ENCODE measurements at places on chromosomes 4 and X.

DNA sequence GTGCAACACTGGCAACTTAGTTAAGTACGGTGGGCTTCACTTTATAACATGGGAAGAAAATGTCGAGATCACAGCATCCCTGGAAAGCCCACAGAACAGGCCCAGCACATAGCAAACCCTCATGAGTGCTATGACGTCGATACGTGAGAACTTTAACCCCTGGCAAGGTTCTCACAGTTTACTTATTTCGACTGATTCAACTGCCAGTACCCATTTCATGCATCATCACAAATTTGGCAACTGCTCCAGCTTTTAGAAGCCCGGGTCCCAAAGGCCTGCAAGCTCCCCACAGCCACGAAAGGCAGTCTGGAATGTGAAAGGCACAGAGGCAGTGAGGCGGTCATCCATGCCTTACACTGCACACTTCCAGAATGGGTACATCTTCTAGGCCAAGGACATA is 41.2 kb downstream of the RELL1 start:
- no peak for DNase-seq

DNA sequence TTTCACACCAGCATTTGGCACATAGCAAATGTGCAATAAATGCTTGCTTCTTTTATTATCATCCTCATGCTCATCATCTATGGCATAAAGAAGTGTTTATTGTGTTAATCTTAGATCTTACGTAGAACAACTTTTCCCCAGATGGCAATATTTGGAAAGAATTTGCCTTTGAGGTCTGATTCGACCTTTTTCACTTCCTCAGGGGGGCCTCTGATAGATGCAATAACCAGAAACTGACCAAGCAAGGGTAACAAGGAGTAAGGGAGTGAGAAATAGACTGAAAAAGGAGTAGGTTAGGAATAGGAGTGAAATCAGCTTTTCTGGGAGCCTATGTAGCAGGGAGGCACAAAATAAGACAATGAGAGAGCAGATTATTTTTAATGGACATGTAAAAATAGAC is 70.2 kb downstream of the RRAGB start:
- no peak for DNase-seq

DNA sequence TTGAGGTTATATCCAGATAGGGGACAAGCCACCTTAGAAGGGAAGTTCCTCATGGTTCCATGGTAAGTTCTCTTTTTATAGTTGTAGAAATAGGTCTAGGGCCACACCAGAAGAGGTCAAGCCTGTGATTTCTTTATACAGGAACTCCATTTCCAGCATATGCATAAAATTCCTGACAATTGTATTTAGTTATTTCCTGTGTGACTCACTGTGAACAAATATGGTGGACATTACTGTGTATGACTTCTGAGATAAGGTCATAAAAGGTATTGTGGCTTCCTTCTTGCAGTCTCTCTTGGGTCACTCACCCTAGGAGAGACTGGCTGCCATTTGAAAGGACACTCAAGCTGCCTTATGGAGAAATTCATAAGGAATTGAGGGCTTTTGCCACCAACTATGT is 2.2 kb upstream of the C4orf36 start:
- no peak for DNase-seq

- DNase-seq, result no peak
Measured at GRCh38 chr4:94567811-94568210, 116.1 kb downstream of the PDLIM5 start.

DNA sequence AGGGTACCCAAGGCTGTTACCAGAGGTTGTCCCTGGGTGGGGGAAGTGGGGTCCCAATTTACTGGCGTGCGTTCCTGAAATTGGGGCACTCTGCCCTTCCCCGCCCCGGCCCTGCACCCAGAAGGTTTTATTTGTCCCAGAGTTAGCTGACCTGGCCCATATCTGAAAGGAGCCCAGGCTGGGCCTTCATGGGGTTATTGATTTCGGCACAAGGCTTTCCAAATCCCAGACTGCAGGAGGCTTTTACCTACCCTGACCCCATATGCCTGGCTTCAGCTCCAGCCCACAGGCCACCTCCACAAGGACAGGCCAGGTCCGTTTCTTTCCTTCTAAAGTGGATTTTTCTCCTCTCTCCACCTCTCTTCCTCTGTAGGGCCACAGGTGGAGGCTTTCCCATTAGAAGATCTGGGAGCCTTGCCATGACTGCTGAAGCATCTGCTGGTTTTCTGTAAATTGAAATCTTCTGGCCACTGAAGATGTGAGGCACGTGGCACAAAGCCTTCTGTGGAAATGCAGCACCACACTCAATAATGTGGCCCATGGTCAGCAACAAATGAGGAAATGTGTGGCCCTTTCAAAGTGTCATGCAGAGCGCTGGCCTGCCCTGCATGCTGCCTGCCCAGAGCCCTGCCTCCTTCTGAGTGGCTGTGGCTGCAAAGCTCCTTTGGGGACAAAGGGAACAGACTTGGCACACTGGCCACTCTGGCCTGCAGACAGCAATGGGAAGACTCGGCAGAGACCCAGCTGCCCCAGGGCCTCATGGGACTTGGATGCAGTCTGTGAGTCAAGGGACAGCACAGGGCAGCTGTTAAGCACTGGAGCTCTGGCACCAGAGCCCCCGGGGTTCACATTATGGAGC is 43.1 kb upstream of the MTM1 start:
- DNase-seq, result no peak

GRCh38 chr4:124025000-124025399 is 628.4 kb downstream of the SPRY1 start:
- no peak for DNase-seq

- DNase-seq, result no peak
Measured at GRCh38 chrX:13044441-13044840, at the start of gene FAM9C. TSS of gene FAM9C (minus strand) at chrX:13044620. CDS start at chrX:13043789, 831 bp downstream.

- DNase-seq, result no peak
Measured at GRCh38 chrX:100931218-100931924, 2.7 kb upstream of the XKRX start.

GRCh38 chr4:146059151-146059550 is 116.4 kb upstream of the LSM6 start:
- no peak for DNase-seq

DNA sequence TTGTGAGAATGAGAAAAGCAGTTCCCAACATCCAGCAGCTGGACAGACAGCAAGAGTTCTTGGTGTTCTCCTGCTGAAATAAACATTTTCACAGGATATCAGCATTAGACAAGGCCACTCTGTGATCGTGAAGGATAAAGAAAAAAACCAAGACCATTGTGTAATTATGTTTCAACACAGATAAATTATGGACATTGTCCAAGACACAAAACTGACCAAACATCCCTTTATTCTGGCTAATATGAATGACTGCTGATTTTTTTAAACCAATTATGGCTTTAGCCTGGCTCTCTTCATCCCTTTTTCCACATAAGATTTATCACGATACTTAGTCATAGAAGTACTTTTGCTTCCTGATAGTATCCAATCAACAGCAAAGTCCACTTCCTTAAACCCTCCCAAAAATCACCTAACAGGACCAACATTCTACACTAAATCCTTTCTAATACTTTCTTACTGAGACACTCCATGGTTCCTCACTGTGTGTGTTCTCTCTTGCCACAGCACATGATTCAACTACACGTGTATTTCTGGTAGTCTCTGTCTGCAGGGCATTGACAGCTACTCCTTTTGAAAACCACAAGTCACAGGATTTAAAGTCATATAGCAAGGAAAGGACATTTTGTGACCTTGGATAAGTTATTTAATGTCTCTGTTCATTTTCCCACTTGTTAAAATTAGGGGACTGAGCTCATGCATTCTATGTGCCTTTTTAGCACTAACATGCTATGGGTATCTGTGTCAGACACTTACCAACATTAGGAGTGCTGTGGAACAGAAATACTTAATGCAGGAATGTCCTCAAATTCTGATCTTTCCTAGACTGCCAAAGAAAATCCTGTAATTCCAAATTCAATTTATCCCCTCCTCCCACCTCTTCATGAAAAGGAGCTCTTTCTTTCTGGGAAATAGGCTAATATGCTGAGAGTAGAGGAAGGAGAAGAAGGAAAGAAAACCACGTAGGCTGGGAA is 137.2 kb upstream of the PGRMC2 start:
- no peak for DNase-seq

- no peak for DNase-seq
Measured at GRCh38 chr4:26074712-26075430, 160.9 kb downstream of the SMIM20 start.

- no peak for DNase-seq
Measured at GRCh38 chr4:70571772-70572171, 20.3 kb upstream of the AMBN start.

GRCh38 chr4:41620594-41621256 is 82.8 kb downstream of the LIMCH1 start:
- DNase-seq, result no peak

DNA sequence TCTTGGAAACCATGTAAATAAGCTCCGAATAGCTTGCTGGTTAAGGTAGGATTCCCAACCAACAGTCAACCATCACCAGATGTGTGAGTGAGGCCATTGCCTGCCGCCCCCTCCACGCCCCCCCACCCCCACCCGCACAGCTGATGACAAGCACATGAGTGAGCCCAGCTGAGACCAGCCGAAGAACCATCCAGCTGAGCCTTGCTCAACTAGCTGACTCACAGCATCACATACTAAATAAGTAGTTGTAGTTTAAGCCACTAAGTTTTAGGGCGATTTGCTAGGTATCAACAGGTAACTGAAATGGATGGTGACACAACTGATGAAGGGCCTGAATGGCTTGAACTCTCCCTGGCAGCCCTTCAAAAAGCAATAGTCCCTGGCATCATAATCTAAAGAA is 1.6 kb upstream of the CCDC149 start:
- DNase-seq, result no peak

DNA sequence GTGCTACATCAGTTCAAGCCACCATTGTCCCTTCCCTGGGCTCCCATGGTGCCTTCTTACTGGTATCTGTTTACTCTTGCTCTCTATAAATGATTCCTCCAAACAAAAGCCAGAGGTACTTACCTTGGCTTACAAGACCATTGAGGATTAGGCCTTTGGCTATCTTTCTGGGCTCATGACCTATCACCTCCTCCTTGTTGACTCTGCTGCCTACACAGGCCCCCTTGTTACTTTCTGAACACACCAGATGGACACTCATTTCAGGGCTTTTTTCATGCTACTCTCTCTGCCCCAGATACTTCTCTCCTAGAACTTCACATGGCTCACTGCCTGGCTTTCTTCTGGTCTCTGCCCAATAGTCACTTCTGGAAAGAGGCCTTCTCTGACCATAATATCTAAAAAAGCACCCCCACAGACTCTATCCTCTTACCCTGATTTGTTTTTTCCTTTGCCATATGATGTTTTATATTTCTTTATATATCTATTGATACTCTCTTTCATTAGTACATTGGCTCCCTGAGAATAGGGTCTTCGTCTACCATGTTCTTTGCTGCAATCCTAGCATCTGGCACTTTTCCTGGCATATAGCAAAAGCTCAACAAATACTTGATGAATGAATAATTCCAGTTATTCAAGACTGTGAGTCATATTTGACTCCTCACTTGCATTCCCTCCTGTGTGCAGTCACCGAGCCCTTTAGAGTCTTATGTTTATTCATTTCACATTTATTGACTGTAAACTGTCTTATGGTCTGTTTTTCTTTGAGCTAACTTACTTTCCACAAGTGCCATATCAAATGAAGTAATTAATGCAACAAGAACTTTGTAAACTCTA is 27.1 kb upstream of the TAPT1 start:
- no peak for DNase-seq

- no peak for DNase-seq
Measured at GRCh38 chr4:159206427-159206871, 103.6 kb downstream of the RAPGEF2 start.

DNA sequence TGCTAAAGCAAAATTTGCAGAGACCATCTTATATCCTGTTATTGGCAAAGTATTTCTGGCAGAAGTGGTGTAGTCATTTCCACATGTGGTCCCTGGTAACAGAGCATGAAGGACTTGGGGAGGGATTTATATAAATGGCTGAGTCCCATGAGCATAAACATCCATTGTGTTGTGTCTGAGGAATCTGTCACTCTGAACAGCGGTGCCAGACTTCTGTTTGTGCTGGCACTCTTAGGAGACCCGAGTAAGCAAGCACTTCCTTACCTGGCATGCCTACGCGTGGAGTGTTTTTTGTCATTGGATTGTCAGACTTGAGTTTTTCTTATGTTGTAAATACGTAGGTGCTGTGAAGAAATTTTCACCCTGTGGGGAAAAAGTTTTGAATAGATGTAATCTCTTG is 285.9 kb downstream of the ARHGAP10 start:
- no peak for DNase-seq

GRCh38 chr4:127482049-127482448 is 150.7 kb upstream of the INTU start:
- DNase-seq, result no peak

DNA sequence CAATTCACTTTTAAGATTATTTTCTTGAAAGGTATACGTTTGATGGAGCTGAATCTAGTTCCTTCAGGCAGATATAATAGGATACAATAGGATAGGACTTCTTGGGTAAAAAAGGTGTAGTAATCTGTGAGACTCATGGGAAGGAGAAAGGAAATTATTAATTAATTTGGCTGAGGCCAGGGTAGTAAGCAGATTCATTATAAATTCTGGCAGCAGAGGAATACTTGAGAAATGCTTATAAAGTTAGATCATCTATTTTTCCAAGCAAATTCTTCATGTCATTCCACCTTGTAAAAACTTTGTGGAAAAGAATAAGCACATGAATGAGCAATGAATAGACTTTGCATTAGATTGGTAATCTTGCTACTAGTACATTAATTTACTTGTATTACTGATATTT is 46.9 kb downstream of the GYPE start:
- no peak for DNase-seq

DNA sequence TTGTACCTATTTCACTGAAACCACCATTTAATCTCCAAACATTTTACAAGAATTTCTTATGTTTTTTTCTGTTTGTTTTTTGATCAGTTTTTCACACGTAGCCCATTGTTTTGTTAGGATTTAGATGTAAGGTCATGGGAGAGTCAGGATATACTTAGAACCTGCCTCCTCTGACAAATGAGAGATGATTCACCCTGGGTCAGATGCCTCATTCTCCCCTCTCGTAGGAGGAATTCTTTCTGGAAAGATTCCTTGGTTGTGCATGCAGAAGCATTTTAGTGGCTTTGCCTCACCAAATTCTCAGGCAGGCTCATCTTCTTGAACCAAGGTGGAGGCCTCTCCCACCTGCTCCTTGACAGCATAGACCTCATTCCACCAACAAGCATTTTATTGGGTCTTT is 599.3 kb downstream of the SPRY1 start:
- no peak for DNase-seq

- DNase-seq, result no peak
Measured at GRCh38 chr4:52788806-52789205, 37.6 kb upstream of the ERVMER34-1 start.

GRCh38 chrX:130091980-130092522 is 18.2 kb downstream of the ELF4 start:
- DNase-seq, result peak; percentile 78

- DNase-seq, result peak; percentile 47
Measured at GRCh38 chr4:54217642-54218495, 11.2 kb upstream of the PDGFRA start.

GRCh38 chr4:112951362-112952312 is 97.8 kb upstream of the ANK2 start:
- DNase-seq, result no peak

DNA sequence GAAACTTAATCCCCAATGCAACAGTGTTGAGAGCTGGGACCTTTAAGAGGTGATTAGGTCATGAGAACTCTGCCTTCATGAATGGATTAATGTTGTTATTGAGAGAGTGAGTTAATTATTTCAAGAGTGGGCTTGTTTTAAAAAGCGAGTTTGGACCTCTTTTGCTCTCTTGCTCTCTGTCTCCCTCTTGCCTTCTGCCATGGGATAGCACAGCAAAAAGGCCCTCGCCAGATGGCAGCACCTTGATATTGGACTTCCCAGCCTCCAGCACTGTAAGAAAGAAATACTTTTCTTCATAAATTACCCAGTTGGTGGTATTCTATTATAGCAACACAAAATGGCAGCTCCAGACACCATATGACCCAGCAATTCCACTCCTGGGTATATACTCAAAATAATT is 7.0 kb upstream of the ATP6AP2 start:
- no peak for DNase-seq
